NCI-H1694 (cell line): ENCODE measurements at places on chromosomes 2 and 18.

DNA sequence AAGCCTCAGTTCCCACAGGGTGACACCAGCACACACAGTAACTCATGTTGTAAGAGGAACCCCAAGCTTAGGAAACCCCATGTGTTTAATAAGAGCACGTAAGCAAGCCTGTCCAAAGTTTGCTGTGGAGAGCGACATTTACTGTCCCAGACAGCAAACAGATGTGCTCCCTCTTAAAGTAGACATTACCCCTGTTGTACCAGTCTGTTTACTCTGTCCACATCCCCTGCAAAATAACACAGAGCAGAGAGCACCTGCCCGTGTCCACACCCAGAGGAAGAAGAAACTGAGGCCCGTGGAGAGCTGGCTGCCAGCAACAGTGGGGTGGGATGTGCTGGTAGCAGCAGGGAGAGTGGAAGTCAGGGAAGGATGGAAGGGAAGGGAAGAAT is 243.5 kb downstream of the GBX2 start:
- DNase-seq: no peak

DNA sequence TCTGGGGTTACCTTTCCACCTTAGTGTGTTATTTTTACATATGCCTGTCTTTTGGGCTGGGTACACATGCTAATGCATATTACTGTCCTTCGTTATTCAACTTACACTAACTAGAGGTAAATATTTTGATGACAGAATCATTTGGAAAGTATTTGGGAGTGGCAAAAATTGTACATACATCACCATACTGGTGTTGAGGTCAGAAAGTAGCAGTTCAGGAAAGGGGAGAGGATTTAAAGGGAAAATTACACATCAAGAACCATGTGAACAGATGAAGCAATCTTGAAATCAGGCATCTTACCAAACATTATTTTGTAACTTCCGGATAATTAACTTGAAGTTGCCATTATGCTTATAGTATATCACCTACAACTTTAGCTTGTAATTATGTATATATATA is 379.7 kb downstream of the RND3 start:
- DNase-seq: no peak

GRCh38 chr2:8685697-8686358 is 4.0 kb downstream of the ID2 start:
- peak; percentile 49 for DNase-seq

- DNase-seq: no peak
Measured at GRCh38 chr2:8798393-8798792, 39.0 kb downstream of the KIDINS220 start.

DNA sequence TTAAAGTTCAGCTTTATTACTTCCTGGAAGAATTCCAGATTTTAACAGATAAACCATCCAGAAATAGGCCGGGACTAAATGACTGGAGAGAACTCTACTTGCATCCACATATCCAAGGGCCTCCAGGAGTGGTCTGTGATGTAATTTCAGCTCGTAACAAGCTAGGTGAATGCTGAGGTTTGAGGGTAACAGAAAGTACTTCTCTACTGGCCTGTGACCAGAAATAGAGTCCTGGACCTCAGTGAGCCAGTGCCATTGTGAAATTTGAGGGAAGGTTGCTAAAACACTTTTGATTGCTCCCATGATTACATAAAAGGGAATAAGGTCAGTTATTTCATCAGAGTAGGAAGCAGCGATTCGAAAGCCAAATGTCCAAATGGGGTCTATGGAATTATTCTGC is 158.1 kb downstream of the DOCK10 start:
- no peak for DNase-seq

GRCh38 chr2:115083225-115083624 is 640.8 kb downstream of the DPP10 start:
- DNase-seq: peak; percentile 35

- no peak for DNase-seq
Measured at GRCh38 chr2:64331849-64332699, 121.9 kb upstream of the LGALSL start.

- no peak for DNase-seq
Measured at GRCh38 chr2:204544961-204545860, at the start of gene PARD3B. Gene PARD3B, plus strand, starts transcription at chr2:204545475. Its CDS starts 525 bp downstream, at chr2:204546000.

GRCh38 chr18:54296062-54296461 is 26.7 kb downstream of the POLI start:
- DNase-seq: no peak

DNA sequence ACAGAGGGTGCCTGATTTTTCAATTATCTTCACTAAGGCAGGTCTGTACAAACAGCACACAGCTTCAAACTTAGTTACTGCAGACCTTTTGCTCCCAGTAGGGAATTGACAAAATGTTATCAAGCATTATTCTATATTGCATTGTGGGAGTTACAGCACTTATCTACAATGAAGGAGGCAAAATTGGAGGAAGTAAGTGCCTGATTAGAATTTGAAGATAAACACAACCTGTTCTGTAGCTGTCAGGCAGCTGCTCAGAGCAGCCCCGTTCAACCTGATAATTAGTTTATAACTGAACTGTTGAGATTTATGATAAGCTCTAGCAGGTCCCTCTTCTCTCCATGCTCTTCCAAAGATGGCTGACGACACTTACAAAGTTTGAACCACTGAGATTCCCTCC is 364.4 kb upstream of the CYRIA start:
- no peak for DNase-seq

DNA sequence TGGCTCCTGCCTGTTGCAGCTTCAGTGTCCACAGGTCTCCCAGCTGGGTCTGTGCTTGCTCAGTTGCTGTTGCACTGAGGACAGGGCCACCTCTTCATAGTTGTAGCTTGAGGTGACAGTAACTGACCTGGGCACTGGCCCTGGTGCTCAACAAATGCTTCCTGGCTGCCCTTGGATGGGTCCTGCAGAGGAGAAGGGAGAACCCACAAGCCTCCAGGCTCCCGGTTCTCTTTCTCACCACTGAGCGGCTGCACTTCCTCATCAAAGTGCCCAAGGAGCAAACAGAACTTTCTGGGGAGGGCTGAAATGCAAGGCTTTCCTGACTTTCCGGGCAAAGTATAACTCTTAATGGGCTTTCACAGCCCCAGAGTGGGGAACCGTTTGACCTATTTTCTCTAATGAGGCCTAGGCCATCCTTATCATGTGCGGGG is 38.7 kb downstream of the LCT start:
- DNase-seq: no peak

DNA sequence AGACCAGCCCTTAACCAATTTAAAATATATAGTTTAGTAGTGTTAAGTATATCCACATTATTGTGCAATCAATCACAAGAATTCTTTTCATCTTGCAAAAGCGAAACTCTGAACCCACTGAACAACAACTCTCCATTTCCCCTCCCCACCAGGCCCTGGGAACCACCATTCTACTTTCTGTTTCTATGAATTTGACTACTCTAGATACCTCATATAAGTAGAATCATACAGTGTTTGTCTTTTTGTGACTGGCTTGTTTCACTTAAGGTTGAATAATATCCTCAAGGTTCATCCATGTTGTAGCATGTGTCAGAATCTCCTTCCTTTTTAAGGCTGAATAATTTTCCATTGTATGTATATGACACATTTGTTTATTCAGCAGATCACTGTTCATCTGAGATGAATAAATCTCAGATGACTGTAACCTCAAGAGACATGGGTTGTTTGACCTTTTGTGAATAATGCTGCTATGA is 8.1 kb upstream of the SOS1 start:
- DNase-seq: no peak

DNA sequence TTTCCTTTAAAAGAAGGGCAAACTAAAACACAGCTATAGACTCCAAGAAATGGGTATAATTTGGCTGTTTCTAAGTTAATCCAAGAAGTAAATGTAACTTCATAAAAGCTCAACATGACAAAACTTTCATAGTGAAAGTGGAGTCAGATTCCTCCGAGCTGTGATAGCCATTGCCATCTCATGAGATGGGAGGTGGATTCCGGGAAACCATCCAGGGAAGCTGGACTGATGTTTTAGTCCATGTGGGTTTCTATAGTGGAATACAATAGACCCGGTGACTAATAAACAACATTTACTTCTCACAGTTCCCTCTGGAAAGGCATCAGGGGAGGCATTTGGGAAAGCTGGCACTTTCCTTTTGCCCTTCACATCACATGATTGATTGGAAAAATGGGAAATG is 10.0 kb upstream of the LAPTM4A start:
- DNase-seq: no peak

DNA sequence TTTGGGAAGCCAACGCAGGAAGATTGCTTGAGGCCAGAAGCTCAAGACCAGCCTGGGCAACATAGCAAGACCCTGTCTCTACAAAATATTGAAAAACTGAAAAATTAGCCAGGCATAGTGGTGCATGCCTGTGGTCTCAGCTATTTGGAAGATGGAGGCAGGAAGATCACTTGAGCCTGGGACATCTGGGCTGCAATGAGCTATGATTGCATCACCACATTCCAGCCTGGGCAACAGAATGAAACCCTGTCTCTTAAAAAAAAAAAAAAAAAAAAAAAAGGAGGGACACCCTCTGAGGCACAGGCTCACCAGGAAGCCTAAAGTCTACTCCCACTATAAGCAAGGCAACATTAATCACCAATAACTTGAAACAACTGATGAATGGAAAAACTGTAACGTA is 151.1 kb downstream of the CCDC148 start:
- no peak for DNase-seq

GRCh38 chr18:37570336-37570930 is 4.8 kb upstream of the CELF4 start:
- DNase-seq: no peak

DNA sequence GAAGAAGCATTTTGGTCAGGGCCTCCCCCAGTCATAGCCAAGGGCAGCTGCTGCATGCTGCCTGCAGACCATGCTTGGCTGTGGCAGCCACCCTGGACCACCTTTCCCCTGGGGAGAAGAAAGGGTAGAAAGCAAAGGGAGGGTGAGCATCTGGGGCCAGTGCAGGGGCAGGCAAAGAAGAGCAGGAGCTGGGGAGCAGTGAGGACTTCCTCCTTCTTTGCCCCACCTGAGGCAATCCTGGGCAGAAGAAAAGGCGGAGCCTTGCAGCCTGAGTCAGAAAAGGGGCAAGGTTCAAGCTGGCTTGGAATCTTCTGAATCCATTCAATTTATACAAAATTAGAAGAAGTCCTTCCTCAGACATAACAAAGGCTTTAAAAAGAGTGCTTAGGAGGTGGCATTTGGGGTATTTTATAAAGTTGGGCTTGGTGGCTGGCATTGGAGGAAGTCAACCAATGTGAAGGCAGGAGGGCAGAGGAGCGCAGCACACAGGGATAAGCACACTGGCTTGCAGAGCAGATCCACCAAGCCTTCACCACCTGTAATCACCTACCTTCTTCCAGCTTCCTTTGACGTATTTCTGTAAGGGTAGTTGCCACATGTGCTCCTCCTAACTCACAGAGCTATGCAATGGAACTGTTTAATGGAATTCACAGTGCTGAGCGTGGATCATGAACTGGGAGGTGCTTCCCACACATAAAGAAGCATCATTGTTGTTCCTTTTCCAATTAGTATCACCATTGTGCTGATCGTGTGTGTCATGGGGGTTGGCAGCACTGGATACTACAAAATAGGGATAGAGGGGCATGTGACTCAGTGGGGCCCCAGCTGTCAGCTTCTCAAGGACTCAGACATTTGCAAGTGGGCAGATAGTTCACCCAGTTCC is 154.4 kb upstream of the EPAS1 start:
- DNase-seq: no peak

- DNase-seq: no peak
Measured at GRCh38 chr2:122238006-122238559, 482.6 kb downstream of the TSN start.

GRCh38 chr2:157747695-157748370 is 119.2 kb upstream of the ACVR1C start:
- no peak for DNase-seq

DNA sequence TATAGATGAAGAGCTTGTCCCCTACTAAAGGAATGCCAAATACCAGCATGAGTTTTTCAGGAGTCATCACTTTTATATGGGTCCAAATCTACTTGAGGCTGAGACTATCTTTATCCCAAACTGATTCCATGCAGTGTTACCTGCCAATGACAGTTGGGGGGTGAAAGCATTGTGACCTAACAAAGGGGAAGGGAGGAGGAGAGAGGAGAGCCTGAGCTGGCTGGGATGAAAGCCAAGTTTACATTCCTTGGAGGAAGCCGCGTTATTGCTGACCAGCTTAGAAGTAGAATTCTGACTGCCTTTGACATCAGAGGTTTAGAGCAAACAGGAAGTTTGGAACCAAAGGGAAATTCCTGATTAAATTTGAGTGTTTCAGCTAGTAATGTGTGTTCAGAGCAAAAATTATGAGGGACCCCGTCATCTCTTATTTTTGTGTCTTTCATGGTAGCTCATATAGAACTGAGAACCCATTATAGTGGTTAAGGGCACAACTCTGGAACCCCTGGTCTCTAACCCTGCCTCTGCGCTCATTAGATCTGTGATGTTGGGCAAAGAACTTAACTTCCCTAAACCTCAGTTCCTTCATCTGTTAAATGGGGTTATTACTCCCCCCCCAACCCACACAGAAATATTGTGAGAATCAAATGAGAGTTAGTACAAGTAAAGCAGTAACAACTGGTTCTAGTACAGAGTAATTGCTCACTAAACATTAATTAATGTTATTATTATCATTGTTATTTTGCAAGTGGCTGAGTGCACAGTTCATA is 199.3 kb upstream of the EPAS1 start:
- DNase-seq: no peak
